Neural progenitor cell (in vitro differentiated cells): ENCODE measurements at places on chromosomes 4 and X.

- no peak for DNase-seq
These were observed 31.1 kb downstream of the UCHL1 start for GRCh38 chr4:41287852-41288251.

- no peak for DNase-seq
These were observed 19.1 kb downstream of the NAA11 start for GRCh38 chr4:79306795-79307194.

GRCh38 chr4:174260099-174260498 is 23.4 kb downstream of the FBXO8 start:
- no peak for DNase-seq

- no peak for DNase-seq
These were observed 673.8 kb downstream of the STIM2 start for GRCh38 chr4:27534488-27534887.
